ENCODE measurements at places on chromosomes 12 and 14.
A peak's percentile ranks its signal among the peaks of the same experiment; 100 is the strongest.

GRCh38 chr12:32257695-32258496, 141.5 kb upstream of the FGD4 start:
- no peak overlapping the region for H3K4me3 ChIP-seq
- no peak overlapping the region for H3K27ac ChIP-seq
- no peak for DNase-seq

DNA sequence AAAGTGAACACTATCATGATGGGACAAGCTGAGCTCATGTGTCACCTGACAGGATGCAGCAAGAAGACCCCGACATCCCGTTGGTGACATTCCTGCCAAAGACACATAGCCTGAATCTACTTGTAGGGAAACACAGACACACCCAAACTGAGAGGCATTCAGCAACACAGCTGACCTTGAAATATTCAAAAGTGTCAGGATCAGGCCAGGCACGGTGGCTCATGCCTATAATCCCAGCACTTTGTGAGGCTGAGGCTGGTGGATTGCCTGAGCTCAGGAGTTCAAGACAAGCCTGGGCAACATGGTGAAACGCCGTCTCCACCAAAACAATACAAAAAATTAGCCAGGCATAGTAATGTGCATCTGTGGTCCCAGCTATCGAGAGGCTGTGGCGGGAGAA, 232.0 kb upstream of the PLXNC1 start:
- no peak overlapping the region for H3K4me3 ChIP-seq
- no peaks in the 10 kb centered on the region for H3K4me1 ChIP-seq
- DNase-seq, result no peak
- no peaks in the 10 kb centered on the region for H3K36me3 ChIP-seq

- no peak overlapping the region for H3K4me3 ChIP-seq
- no peak overlapping the region for H3K27ac ChIP-seq
- H3K27me3 ChIP-seq, result no peaks in the 10 kb centered on the region
- no peaks in the 10 kb centered on the region for H3K36me3 ChIP-seq
- peak; percentile 81 for DNase-seq
Measured at GRCh38 chr14:100673085-100673806, 53.4 kb upstream of the DLK1 start.

GRCh38 chr14:28630100-28630499, 136.5 kb upstream of the FOXG1 start:
- no peaks in the 10 kb centered on the region for H3K4me1 ChIP-seq
- no peaks in the 10 kb centered on the region for H3K36me3 ChIP-seq
- no peak for DNase-seq
- H3K27me3 ChIP-seq, result no peaks in the 10 kb centered on the region
- H3K27ac ChIP-seq, result no peak overlapping the region
